CD4-positive, alpha-beta T cell treated with Interleukin-2 at 100 ng/mL for 4 hours (primary cell): ENCODE measurements at places on chromosomes 13 and 19.

- DNase-seq: no peak
These were observed 9.5 kb downstream of the POLR1D start for GRCh38 chr13:27631156-27631555.

GRCh38 chr13:105083992-105084391, 1451.5 kb downstream of the EFNB2 start:
- no peak for DNase-seq

- DNase-seq: peak; percentile 73
These were observed 4.1 kb downstream of the DLL3 start for GRCh38 chr19:39502640-39503417.

GRCh38 chr19:30423481-30423880, 51.3 kb downstream of the ZNF536 start:
- DNase-seq: no peak

GRCh38 chr13:79171141-79172061, 234.7 kb downstream of the RBM26 start:
- no peak for DNase-seq

- DNase-seq: no peak
These were observed 250.3 kb upstream of the OBI1 start for GRCh38 chr13:78909276-78909675.

DNA sequence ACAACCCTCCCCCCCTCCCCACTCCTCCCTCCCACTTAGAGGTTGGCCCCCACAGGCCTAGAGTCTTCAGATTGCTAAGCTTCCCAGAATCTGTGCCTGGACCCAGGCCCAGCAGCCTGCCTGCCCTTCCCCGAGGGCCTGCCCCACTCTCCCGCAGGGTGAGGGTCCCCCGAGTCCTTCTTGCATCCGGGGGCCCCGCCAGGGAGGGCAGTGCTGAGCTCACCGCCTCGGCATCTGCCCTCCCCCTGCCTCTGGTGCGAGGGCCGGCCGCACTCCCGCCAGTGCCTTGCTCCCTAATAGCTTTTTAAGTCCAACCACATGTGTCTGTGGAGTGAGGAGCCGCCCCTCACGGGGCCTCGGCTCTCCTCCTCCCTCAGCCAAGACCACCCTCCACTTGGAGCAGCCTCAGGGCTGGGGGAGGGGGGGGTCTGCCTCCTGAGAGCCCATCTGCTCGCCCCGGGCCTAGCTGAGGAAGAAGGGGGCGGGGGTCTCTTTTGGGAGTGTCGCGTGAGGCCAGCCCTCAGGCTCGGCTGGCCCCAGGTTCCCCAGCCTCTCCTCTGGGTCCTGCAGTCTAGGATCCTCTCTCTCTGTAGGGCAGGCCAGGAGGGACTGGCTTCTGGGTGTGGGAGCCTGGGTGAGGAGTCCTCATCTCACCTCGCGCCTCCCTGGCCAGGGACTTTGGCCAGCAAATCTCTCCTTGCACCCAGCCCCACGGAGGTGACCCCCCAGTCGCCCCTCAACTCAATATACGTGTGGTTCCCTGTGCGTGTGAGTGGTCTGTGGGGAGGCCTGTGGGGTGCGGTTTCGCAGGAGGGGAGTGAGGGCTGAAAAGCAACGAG, 47.2 kb downstream of the LYL1 start:
- DNase-seq: no peak

DNA sequence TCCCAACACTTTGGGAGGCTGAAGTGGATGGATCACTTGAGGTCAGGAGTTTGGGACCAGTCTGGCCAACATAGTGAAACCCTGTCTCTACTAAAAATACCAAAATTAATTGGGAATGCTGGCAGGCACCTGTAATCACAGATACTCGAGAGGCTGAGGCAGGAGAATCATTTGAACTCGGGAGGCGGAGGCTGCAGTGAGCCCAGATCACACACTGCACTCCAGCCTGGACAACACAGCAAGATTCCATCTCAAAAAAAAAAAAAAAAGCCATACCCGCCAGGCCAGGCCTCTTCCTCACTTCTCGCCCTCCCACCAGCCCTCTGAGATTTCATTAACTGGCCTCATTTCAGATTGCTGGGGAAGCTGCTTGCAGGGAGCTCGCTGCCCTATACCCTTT, 7.7 kb upstream of the RELB start:
- DNase-seq: no peak

GRCh38 chr19:1618157-1619093, 13.2 kb upstream of the UQCR11 start:
- DNase-seq: peak; percentile 14

- no peak for DNase-seq
These were observed 7.9 kb upstream of the DPY19L3 start for GRCh38 chr19:32397671-32398101.

- DNase-seq: no peak
These were observed 124.4 kb downstream of the NALCN start for GRCh38 chr13:101291646-101292515.

DNA sequence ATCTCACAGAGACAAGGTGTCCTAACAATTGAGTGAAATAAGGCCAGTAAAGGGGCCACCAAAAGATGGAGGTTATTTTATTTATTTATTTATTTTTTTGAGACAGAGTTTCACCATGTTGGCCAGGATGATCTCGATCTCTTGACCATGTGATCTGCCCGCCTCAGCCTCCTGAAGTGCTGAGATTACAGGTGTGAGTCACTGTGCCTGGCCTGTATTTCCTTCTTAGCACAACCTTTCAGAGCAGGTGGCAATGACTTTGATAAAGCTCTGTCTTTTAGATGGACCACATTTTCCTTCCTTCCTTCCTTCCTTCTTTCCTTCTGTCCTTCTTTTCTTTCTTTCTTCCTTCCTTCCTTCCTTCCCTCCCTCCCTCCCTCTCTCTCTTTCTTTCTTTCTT, 11.0 kb upstream of the DOCK6 start:
- no peak for DNase-seq

DNA sequence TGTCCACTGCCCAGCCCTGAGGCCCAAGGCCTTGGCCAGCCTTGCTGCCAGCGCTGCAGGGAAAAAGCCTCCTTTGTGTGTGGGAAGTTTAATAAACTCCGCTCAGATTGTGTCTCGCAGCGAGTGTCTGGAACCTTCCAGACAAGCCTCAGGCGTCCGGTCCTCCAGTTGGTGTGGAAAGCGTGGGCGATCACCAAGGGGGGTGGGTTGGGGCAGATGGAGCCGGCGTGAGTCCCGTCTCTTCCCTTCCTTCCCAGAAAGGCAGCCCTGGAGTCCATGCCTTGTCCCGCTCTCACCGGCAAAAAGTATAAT, 4.6 kb downstream of the STK11 start:
- DNase-seq: no peak

- no peak for DNase-seq
These were observed 31.1 kb upstream of the ATP12A start for GRCh38 chr13:24648983-24649687.

DNA sequence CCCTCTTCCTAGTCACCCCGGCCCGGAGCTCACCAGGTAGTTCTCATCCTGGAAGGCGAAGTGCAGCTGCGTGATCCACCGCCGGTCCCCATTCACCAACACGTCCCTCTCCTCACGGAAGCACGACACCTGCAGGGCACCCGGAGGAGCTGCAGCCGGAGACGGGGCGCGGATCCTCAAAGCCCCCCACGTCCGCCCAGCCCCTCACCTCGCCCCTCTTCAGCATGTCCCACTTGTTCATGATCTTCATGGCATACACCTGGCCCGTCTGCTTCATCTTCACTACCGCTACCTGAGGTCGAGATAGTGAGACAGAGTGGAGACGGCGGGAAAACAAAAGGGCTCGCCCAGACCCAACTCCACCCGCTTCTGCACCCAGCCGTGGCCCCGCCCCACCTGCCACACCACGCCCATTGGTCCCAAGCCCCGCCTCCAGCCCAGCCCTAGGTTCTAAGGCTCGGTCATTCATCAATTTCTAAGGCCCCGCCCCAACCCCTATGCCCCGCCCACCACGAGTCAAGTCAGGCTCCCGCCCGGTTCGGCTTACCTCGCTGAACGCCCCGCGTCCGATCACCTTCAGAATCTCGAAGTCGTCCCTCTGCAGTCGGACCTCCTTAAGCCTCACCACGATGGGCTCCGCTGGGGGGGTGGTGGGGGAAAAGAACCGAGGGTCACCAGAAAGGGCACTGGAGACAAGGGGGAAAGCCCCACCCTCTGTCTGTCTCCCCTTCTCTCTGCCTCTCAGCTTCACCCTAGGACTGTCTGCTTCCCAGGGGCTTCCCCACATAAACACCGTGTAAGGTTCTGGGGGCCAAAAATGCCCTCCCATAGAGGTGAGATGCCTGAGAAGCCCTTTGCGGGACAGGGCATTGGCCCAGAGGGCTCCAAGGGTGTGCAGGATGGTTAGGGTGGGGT, 2.8 kb downstream of the DMPK start:
- peak; percentile 86 for DNase-seq

DNA sequence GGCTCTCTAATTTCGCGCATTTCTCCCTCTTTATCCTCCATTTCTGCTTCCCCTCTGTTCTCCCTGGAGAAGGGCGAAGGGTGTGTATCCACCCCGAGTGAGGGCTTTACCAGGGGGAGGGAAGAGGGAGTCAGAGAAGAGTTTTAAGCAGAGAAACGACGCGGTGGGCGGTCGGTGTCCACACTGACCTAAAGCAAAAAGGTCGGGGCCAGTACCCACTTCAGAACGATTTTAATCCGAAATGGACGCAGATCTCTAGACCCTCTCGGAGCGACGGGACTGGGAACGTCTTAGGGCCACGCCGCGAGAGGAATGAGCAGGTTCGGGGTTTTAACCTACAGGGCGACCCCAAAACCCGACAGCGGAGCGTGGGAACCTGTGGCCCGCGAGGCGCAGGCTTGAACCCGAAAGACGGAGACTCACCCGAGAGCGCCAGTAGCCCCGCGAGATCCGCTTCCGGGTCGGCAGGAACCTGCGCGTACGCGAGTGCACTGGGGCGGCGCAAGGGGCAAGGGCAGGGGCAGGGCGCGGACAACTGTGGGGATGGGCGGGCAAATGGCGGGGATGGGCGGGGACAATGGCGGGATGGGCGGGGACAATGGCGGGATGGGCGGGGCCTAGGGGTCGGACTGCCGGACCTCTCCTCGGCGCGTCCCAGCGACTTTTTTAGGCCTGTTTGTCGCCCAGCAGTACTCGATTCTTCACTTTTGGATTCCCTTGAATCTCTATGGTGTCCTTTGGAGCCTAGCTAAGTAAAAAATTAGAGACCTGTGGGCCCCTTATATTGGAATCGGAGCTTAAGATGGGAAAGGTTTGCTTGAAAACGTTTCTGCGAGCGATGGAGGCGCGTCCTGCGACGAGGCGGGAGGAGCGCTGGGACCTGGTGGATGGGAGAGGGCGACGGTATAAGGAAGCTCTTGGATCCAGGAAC, at the start of gene ZNF677:
Gene ZNF677, minus strand, starts transcription at position 463 of the 931 bp plus-strand sequence. CDS start 3,323 bp downstream, outside the sequence.
- peak; percentile 79 for DNase-seq

GRCh38 chr13:91168386-91168711, 179.1 kb upstream of the MIR17HG start:
- DNase-seq: no peak
